Stimulated activated CD8-positive, alpha-beta memory T cell treated with anti-CD3 and anti-CD28 coated beads, Interleukin-7, amount 100 ng/mL, for 1 hour (primary cell): ENCODE measurements at places on chromosomes 3 and 15.

GRCh38 chr3:123602325-123602724, 17.5 kb upstream of the HACD2 start:
- DNase-seq, result no peak

GRCh38 chr3:43048470-43048869, 57.4 kb downstream of the POMGNT2 start:
- no peak for DNase-seq

GRCh38 chr3:4804161-4805058, 174.8 kb upstream of the BHLHE40 start:
- DNase-seq, result no peak

- no peak for DNase-seq
These were observed 7.9 kb upstream of the EOMES start for GRCh38 chr3:27729748-27730611.

- no peak for DNase-seq
These were observed 117.9 kb upstream of the SPATA12 start for GRCh38 chr3:56942523-56942922.

DNA sequence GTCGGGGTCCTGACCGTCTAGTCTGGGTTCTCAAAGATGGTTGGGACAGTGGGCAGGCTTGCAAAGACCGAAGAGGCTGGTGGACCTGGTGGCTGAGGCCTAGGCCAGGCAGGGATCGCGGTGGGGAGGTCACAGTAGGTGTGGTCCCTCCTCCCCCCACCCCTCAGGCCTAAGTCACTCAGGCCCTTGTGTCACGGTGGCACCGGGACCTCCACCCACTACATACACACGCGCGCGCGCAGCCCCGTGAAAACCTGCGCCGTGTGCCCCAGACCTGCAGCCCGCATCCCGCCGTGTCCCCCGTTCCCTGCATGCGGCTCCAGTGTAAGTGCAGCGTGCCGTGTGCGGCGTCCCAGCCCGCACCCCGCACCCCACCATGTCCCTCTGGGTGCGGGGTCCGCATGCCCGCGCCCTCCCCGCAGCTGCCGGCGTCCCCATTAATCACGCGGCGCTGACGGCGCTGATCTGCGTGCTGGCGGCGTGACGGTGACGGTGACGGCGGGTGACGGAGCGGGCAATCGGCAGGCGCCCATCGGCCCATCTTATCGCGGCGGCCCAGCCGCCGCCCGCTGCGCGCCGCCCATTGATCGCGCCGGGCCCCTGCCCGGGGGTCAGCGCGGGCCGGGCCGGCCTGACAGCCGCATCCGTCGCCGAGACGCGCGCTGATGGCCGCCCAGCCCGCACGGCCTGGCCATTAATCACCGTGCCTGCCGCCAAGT, 24.4 kb downstream of the SEC61A1 start:
- DNase-seq, result no peak

DNA sequence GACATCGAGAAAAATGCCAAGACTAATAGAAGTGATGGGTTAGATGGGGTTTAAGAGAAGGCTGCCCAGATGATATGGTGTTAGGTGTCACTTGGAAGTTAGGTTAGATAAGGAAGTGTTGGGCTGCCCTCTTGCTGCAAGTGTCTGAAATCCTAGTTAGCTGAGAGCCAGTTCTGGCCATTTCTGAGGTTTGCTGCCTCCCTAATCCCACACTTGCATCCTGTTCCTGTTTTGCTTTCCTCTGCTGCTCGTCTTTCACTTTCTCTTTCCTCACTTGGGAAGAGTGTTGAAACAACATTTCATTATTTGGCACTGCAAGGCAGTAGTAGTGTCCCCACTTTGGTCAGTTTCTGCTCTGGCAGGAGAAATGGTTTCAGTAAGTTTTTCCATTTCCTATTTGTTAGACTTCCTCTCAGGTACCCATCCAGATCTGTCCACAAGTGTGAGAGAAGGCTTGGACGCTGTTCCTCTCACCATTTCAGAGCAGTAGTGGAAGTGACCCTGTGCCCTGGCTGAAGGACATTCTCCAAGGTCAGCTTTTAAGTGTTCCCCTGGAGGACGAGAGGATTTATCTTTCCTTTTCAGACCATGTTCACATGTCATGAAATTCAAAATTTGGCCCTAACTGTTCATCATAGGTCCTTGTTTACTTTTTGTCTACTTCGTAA, 93.3 kb downstream of the ADAMTSL3 start:
- DNase-seq, result no peak

DNA sequence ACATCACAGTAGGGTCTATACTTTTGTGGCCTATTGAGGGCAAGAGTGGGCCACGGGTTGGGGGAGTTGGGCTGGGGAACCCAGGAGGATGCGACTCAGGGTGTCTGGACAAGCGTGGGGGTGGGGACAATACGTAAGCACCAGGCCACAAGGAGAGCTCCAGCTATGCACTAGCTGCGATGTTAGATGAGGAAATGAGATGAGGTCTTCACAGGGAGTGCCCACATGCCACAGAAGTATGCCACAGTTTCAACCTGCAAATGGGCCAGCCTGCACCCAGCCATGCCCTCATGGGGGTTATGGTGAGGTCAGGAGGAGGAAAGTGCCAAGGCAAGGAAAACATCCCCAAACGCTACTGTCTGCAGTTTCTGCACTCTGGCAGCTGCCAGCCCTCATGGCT, 30.5 kb downstream of the CACNA2D2 start:
- no peak for DNase-seq

- no peak for DNase-seq
These were observed 563.5 kb downstream of the EDEM1 start for GRCh38 chr3:5750874-5751640.

DNA sequence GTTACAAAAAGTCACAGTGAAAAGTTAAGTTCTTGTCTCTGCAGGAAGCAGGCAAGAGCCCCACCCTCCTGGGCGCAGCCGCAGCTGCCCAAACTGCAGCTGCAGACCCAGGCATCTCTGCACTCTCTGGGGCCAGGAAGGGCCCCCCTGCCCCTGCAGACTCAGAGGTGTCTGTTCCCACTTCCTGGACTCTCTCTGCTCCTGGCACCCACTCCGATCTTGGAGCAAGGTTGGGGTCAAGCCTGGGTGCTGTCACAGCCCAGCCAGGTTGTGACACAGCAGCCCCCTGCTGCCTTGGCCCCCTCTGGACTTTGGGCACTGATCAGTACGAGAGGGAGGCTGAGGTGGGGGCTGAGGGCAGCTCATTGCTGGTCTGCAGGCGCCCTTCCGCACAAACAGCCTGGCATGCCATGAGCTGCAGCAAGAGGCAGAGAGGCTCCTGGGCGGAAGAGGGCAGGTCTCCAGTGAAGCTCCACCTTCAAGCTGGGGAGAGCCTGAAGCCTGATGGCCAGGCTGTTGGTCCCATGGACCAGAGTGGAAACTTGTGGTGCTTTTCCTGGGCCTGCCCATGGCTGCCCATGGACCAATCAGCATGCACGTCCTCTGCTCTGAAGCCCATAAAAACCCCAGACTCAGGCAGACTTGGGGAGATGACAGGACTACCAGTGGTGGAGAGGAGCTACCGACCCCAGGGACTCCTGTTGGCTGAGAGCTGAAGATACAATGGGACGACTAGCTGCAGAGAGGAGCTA, 42.9 kb upstream of the LRRFIP2 start:
- no peak for DNase-seq

- no peak for DNase-seq
These were observed 125.0 kb upstream of the TRIM42 start for GRCh38 chr3:140552898-140553297.

- DNase-seq, result no peak
These were observed 831 bp downstream of the IFT57 start for GRCh38 chr3:108221393-108221792.

DNA sequence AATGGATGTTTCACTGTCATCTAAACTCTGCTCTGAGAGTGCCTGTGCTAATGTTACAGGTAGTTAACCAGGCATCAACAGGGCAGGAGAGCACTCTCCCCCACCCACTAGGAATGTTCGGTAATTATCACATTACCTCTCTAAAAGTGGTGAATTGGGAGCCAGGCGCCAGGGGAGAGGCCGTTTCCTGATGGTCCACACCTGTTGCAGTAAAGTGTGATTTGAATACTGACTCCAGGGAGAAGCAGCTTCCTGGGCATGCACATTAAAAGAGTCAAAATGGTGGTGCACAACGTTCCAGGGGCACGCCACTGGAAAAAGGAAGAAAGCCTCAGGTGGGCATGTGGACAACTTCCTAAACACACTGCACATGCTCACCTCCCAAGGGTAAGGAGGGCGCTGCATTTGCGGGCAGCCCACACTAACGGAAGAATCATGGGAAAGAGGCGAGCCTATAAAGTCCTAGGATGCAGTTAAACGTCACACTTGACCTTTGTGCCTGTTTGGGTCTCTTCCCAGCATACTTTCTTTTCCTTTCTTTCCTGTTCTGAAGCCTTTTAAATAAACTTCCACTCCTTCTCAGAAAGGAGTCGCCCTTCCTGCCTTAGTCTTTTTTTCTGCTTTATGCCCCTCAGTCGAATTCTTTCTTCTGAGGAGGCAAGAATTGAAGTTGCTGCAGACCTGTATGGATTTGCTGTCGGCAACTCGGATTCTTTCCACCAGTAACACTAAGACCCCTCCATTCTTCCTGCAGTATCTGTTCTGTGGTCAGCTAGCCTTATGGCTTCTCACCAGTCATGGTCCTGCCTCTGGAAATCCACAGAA, 28.9 kb upstream of the GPD1L start:
- DNase-seq, result no peak

GRCh38 chr3:41573591-41573990, 374.3 kb downstream of the CTNNB1 start:
- no peak for DNase-seq

DNA sequence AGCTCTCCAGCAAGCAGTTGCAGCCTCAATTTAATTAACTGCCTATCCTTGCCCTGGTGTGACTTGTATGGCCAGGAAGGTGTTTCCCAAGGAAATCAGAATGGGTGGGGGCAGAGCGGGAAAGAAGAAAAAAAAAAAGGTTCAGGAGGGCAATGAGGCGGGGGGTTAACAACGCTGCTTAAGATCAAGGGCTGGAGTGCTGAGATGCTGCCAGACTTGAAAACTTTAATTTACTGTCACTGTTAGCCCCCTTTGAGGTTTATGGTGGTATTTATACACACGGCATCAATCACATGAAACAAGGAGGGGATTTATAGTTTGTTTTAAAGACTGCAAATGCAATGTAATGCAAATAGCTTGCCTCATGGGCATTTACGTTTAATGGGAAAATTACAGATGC, 319.4 kb upstream of the NR2F2 start:
- no peak for DNase-seq

DNA sequence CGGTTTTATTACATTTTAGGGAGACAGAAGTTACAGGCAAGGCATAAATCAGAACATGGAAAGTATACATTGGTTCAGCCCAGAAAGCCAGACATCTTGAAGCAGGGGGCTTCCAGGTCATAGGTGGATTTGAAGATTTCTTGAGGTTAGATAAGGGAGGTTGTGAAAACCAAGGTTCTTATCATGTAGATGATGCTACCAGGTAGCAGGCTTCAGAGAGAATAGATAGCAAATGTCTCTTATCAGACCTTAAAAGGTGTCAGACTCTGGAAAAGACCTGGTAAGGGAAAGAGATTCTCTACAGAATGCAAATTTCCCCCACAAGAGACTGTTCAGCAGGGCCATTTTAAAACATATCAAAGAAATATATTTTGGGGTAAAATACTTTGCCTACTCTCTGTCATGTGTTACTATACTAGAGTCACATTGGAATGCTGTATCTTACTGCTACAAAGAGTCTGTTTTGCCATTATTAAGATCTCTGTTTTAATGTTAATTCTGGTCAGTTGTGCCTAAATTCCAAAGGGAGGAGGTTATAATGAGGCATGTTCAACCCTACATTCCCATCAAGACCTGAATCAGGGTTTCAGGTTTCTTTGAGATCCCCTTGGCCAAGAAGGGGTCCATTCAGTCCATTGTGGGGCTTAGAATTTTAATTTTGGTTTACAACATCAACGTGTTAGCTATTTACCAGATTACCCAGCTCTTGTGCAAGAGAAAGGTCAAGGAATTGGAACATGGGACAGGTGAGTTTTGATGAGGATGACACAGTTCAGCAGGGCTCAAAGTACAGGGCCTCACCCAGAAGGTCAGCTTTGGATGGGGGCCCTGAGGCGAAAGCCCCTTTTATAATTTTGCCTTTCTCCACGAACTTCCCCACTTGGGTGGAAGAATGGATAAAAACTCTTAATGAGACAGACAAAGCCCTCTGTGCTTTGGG, 36.0 kb upstream of the LYZL4 start:
- no peak for DNase-seq

GRCh38 chr15:52360229-52361203, 64.9 kb upstream of the MYO5C start:
- DNase-seq, result no peak

DNA sequence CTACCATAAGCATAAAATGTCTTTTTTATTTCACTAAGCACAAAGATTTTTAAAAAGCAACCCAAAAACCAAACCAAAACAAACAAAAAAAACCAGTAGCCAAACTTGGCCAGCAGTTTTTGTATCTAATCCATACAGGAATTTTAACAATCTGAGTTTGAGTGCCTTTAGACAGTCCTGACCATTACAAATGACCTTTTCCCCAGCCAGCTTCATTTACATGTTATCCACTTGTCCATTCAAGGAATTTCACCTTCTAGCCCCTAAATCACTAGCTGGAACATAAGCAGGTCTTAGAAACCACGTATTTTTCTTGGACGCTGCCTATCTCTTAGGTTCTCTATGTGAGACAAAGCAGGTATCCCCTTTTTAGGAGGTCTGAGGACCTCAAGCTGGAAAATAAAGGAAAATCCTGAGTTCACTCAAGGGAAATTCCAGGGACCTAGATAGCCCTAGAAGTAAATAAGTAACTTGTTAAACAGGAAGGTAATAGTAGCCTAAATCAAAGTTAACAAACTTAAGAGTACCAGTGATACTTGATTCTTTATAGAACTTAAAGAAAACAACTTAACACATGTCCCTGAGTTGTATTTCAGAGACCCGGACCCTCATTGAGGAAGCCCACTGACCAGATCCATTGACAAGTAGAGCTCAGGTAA, 34.2 kb downstream of the CIP2A start:
- no peak for DNase-seq

DNA sequence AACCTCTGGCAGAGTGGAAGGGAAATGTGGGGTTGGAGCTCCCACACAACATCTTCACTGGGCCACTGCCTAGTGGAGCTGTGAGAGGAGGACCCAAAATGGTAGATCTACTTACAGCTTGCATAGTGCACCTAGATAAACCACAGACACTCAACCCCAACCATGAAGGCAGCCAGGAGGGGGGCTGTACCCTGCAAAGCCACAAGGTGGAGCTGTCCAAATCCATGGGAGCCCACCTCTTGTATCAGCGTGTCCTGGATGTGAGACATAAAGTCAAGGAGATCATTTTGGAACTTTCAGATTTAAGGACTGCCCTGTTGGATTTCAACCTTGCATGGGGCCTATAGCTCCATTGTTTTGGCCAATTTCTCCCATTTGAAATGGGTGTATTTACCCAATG, 20.9 kb downstream of the TP63 start:
- DNase-seq, result no peak

DNA sequence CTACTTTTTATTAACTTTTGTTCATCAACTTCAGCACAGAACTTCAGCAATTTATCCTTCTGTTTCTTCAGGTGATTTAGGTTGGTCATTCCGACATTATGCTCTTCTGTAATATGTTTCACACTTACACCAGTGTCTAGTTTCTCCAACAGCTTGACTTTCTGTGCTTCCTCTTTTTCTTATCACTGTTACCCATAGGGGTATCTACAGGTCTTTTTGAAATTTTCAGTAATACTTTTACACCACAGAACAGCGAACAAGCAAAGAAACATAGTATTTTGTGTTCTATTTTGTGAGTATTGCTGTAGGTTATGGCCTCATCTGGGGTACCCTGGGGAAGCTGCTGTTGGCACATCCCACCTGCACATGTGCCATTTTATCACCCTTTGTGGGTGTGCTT, 260.7 kb downstream of the NSUN3 start:
- no peak for DNase-seq

- no peak for DNase-seq
These were observed 517.1 kb upstream of the CCDC54 start for GRCh38 chr3:106860182-106860581.
